Body of pancreas (tissue), 4 donors: ENCODE measurements at places on chromosomes 7 and 10. TPM values are rescaled to one million over a fixed set of nuclear protein-coding genes. Genes with fewer than 3 reads are reported as not detected.

Gene IFIT5
- 1.6 TPM for total RNA-seq

Gene LRRD1
- not detected for total RNA-seq

Gene GDF2
- total RNA-seq, result not detected

Gene PRKG1
- 18.9 TPM for total RNA-seq

Gene OR2A12
- not detected for total RNA-seq

Gene SPDYE8
- not detected for total RNA-seq

Gene IL6
- 0.99 TPM for total RNA-seq

Gene MSMB
- not detected for total RNA-seq

Gene OR2A7
- 4.9 TPM for total RNA-seq

Gene ZNF248
- total RNA-seq, result 10.6 TPM

Gene NPY
- 8.6 TPM for total RNA-seq

Gene GIMAP8
- 0.99 TPM for total RNA-seq

Gene METTL27
- 3.3 TPM for total RNA-seq

Gene NRAP
- not detected for total RNA-seq

Gene CNNM1
- 1.3 TPM for total RNA-seq

Gene HTR7
- total RNA-seq, result not detected

Gene ZRANB1
- 12.2 TPM for total RNA-seq

Gene NRP1
- 62.6 TPM for total RNA-seq

Gene CPEB3
- 10.2 TPM for total RNA-seq

Gene GPR37
- 5.7 TPM for total RNA-seq

Gene CHRM2
- not detected for total RNA-seq

Gene CDC14C
- total RNA-seq, result not detected

Gene EN2
- not detected for total RNA-seq

Gene SEMA3D
- 1.3 TPM for total RNA-seq

Gene SMKR1
- total RNA-seq, result 3.4 TPM

Gene CNTNAP2
- 1.0 TPM for total RNA-seq

Gene GRB10
- 229 TPM for total RNA-seq

Gene ZNF438
- 2.6 TPM for total RNA-seq

Gene NPTX2
- 37.2 TPM for total RNA-seq

Gene LRRC17
- total RNA-seq, result 2.0 TPM

Gene HOXA11
- not detected for total RNA-seq

Gene POR
- total RNA-seq, result 118 TPM

Gene SSC4D
- 7.6 TPM for total RNA-seq

Gene UNCX
- total RNA-seq, result not detected
